Common myeloid progenitor, CD34-positive (primary cell): ENCODE measurements at places on chromosomes 12 and 14.

DNA sequence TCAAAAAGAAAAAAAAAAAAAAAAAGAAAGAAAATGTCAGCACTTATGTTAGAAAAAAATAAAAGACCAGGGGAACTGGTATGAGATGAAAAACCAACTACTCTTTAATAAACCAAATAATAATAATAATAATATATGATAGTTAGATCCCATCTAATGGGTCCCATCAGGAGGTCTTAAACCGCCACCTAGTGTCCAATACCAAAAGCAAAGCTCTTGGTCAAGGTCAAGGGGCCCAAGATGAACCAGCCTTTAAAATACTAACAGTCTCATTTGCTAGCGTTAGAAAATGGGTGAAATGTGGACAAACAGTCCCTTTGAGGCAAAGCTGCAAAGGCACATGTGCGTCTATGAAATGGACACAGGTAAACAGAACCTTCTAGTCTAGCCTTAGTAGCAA is 12.3 kb downstream of the BRAP start:
- peak; percentile 20 for DNase-seq

- no peak for DNase-seq
These were observed 3.8 kb downstream of the SERPINA3 start for GRCh38 chr14:94615823-94616570.

GRCh38 chr12:100061814-100062213 is 77.1 kb upstream of the ANKS1B start:
- no peak for DNase-seq

- DNase-seq, result no peak
These were observed 204.5 kb upstream of the PPFIA2 start for GRCh38 chr12:81963636-81964035.

DNA sequence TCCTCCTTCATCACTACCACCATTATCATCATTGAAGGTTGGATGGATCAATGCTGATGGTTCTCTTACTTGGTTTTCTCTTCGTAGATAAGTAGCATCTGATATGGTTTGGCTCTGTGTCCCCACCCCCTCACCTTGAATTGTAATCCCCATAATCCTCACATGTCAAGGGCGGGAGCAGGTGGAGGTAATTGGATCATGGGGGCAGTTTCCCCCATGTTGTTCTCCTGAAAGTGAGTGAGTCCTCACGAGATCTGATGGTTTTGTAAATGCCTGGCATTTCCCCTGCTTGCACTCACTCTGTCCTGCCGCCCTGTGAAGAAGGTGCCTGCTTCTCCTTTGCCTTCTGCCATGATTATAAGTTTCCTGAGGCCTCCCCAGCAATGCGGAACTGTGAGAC is 172.4 kb upstream of the PWP1 start:
- DNase-seq, result no peak

DNA sequence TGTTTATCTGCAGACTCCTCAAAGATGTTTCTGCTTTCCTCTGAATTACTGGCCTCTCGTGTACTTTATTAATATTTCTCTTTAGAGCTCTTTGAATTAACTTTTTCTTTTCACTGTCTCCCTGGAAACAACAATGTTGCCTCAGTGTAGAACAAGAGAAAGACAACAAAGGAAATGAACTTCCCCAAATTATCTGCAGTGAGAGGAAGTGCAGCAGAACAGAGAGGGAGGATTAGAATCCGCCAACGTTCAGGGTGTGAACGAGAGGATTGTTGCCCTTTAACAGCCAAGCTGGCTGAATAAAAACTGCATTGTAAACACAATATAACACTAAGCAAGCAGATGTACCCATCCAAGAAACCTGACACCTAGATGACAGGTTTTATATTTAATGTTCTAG is 375.9 kb downstream of the GALC start:
- no peak for DNase-seq

DNA sequence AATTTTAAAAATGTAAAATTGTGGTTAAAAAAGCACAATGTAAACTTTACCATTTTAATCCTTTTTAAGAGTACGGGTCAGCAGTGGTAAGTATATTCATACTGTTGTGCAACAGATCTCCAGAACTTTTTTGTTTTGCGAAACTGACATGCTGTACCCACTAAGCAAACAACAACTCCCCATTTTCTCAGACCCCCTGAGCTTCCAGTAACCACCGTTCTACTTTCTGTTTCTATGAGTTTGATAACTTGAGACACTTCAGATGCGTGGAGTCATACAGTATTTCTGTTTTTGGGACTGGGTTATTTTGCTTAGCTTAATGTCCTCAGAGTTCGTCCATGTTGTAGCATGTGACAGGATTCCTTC is 38.0 kb downstream of the CHST11 start:
- no peak for DNase-seq

DNA sequence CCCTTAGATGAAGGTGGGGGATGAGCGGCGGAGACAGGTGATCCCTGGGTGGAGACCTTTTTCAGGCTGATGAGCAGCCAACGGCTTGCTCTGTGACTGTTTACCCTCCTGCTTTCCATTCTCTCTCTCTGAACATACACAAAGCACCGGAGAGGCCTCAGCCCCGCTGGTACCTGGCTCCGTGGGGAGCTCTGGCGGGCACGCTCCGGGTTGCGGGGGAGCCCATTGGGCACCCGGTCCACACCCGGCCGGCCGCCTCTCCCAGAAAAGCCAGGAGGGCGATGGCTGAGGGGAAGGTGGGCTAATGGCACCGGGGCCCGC is 545 bp downstream of the SMARCC2 start:
- no peak for DNase-seq

GRCh38 chr14:93323600-93324174 is 9.1 kb downstream of the BTBD7 start:
- no peak for DNase-seq

GRCh38 chr14:20438664-20439063 is 2.7 kb upstream of the KLHL33 start:
- no peak for DNase-seq

DNA sequence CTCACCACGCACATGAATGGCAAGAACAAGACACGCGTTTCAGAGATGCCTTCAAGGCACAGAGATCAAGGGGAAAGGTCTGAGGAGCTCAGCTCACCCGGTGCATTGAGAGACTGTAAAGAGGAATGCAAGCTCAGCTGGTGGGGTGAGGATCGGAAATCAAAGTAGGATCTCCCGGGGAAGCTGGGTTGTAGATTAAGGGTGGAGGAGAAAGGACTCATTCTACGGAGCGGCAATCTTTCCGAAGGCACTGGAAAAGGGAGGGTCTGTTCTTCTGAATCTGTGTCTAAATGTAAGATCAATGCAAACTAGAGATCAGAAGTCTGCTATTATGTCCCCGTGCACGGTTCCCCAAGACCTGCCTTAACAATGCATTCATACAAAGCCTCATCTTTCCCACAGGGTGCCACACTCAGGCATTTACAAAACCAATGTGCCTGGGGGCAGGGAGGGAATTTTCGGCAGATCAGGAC is 41.6 kb upstream of the PYGL start:
- no peak for DNase-seq

DNA sequence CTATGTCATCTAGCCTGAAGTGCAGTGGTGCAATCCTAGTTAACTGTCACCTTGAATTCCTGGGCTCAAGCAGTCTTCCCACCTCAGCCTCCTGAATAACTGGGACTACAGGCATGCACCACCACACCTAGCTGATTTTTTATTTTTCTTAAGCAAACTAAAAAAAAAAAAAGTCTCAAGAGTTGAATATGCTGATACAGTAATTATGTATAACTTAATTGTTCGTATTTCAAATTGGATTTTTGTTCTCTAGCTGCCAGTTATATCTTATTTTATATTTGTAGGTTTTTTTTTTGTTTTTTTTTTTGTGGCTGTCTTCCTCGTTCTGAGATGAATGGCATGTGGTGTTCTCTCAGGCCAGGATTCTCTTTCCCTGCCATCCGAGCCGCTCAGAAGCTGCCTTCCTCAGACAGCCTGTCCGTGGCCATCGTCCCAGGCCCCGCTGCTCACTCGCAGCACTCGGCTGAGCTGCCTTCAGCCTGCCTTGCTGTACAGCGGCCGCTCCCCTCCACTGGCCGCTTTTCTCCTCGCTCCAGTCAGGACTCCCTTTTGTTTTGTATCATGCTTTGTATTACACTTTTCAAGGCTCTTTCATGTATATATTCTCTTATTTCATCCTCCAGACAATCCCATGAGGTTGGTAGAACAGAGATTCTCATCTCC is 53.3 kb downstream of the WDR20 start:
- DNase-seq, result no peak

DNA sequence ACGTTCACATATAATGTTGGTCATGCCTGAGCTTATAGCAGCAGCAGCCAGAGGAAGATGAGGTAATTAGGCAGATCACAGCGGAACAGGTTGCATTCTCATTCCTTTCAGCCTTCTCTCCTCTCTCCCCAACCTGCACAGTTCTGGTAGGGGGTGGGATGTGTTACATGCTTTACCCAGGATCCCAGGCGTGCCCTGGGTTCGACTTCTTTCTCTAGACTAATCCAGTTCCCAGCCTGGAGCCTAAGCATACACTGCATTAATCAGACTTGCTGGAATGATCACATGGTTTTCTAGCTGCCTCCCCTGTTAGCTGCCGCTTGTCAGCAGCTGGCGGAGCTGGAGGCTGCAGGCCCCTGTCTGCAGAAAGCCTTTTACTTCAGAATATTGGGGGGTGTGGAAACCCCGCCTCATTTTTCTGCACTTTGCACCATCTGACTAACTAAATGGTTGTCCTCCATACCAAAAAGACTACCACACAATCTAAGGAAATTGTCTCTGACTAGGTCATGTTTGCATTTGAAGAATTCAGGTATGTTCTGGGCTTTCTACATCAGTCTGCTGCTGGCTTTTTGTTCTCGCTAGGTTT is 46.0 kb upstream of the EVL start:
- DNase-seq, result no peak

DNA sequence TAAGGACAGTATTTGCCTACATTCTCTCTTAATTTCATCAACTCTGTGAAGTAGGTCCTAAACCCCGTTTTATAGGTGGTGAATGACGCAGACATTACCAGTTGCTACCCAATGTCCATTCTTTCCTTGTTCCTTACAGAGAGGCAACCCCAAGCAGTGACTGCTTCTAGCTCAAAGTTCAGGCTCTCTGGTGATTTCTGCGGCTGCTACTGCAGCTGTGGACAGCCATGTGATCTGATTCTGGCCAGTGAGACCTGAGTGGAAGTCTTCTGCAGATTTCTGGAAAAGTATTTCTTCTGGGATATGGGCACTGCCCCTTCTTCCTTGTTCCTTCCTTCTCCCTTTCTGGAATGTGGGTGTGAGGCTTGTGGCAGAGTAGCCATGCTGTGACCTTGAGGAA is 82.9 kb downstream of the ARF6 start:
- no peak for DNase-seq

- DNase-seq, result no peak
These were observed 60.8 kb downstream of the SLC24A4 start for GRCh38 chr14:92383805-92384204.

DNA sequence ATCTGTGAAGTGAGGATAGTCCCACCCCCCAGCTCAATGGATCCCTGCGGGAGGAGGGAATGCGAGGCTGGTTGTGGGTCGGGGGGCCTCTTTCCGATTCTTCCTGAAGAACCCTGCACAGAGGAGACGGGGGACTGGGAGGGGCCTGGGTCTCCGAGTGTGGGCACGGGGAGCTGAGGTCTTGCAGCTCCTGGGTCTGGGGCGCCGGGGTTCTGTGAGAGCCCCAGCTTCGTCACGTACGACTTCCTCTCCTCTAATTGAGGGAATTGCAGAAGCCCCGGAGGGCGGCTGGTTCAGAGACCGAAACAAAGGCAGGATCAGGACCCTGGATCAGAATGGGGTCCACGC is 66.6 kb downstream of the DIO3 start:
- DNase-seq, result peak; percentile 7

DNA sequence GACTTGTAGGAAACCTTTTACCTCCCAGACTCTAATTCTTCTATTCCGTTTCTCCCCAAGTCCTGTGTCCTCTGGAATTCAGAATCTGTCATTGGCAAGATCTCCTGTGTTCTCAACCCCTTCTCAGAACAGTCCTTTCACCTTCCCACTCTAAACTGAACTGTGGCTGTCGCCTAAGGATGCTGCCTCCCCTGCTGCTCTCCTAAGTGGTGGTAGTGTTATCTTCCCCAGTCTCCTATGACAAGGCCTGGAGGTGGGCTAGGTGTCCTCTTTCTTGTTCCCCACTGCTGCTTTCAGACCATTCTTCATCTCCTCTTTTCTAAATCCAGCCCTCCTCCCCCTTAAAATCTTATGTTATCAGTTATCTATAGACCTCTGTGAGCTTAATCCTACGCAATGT is 397.4 kb downstream of the RAD51B start:
- no peak for DNase-seq
